Effector memory CD8-positive, alpha-beta T cell (primary cell): ENCODE measurements at places on chromosomes 7 and 10.

GRCh38 chr7:139574618-139575337, 51.3 kb downstream of the CLEC2L start:
- DNase-seq = no peak

DNA sequence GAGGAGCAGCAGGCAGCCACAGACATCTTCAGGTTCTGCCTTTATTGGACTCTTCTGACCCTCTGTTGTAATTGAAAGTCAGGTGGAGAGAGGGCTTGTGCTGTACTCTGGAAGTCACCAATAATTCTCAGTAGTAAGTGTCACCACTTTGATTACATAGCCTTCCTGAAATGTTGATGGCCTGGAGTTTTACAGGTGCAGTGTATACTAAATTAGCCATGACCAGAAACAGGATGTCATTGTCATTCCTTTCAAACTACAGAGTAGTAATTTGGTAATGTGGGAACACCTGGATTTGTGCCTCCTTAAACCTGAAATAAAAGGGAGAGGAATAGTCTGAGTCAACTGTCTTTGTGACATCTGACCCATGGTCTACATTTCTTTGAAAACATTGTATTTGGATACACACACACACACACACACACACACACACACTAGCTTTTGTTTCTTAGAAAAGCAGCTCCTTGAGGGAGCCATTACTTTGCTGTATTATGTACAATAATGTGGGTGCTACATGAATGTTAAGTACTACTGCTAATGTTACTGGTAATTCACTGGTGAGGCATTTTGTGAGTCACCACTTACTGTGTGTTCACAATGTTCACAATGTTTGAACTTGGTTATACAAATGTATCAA, 19.6 kb downstream of the ARL4A start:
- DNase-seq = no peak

DNA sequence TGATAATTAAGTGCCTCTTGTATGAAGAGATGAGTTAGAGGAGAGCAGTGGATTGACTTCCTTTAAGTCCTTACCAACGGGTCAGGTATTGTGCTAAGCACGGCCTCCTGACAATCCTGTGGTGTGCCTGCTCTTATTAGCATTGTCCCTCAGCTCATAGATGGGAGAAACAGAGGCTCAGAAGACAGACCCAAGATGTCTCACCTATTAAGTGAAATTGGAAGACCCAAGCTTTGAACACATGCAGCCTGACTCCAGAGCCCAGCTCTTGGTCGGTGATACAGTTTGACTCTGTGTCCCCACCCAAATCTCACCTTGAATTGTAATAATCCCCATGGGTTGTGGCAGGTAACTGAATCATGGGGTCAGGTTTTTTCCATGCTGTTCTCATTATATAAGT, 53.8 kb downstream of the CCDC3 start:
- DNase-seq = no peak

- DNase-seq = no peak
Observed at GRCh38 chr7:155667241-155667829, 22.9 kb downstream of the RBM33 start.

GRCh38 chr7:7100432-7100849, 81.9 kb upstream of the C1GALT1 start:
- DNase-seq = no peak
